ENCODE measurements at places on chromosomes 1 and 21.

GRCh38 chr21:31479714-31480113, 135.7 kb upstream of the TIAM1 start:
- no peak for DNase-seq

DNA sequence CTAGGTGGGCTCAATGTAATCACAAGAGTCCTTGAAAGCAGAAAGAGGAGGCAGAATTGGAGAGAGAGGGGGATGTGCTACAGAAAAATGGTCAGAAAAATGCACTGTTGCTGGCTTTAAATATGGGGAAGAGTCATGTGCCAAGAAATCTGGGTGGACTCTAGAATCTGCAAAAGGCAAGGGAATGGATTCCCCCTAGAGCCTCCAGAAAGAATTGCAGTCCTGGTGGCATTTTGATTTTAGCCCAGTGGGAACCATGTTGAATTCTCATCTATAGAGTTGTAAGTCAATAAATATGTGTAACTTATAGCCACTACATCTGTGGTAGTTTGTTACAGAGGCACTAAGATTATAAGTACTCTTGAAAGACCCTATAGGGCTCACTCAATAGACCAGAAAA, 210.3 kb downstream of the ASTN1 start:
- no peak for DNase-seq

DNA sequence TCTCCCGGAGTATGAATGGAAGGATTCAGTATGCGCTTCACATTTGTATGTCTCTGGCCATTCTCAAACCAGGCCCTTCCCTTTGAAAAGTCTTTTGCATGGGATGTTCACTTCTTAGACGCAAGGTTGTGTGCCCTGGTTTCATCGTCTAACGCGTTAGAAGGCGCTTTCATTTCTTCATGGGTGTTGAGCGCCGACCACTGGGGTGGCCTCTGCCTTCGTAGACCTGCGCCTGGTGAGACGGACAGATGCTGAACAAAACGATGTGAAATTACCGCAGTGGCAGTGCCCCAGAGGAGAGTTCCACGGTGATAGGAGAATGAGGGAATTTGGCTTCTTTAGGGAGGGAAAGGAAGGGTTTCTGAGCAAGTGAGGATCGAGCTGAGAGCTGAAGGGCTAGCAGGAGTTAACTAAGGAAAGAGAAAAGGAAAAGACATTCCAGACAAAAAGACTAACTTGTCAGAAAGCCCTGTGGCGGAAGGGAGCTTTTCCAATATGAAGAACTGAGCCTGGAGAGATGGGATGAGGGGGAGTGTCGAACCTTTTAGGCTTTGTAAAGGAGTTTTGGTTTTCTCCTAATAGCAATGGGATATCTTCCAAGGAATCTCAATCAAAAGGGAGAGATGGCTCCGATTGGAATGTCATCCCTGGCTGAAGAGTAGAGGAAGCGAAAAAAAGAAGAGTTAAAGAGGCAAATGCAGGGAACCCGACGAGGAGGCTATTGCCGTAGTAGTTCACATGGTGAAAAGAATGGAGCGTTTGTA, 951 bp downstream of the GGPS1 start:
- DNase-seq = no peak

GRCh38 chr21:44331650-44332307, 7.4 kb downstream of the CFAP410 start:
- DNase-seq = no peak

DNA sequence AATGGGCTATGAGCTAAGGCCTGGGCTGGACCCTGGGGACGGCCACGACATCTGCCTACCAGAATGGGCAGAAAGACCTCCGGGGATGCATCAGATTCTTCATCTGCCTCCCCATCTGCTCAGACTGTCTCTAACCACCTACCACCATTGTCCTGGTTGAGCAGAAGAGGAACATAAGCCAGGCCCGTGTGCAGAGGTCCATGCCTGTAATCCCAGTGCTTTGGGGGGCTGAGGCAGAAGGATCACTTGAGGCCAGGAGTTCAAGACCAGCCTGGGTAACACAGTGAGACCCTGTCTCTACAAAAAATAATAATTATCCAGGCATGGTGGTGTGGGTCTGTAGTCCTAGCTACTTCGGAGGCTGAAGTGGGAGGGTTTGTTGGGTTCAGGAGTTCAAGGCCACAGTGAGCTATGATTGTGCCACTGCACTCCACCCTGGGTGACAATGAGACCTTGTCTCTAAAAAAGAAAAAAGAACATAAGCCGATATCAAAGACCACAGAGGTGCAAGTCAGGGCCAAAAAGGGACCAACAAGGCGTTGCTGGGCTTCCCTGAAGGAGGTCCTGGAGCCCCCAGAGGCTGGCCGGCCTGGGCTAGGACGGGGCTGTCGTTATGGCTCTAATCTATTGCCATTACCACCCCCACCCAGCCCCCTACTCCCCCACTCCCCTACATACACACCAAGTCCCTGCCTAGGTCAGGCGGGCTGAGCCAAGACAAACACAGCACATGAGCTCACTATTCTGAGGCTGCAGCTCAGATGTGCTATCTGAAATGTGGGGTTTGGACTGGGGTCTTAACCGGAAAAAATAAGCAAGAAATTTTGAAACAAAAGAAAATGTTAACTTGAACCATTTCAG, 239.2 kb upstream of the RAB4A start:
- no peak for DNase-seq

GRCh38 chr1:26395754-26396153, 14.9 kb upstream of the LIN28A start:
- DNase-seq = no peak

- no peak for DNase-seq
These were observed 138.0 kb downstream of the RABGAP1L start for GRCh38 chr1:174297351-174297750.

GRCh38 chr21:36487641-36488307, 7.9 kb upstream of the CLDN14 start:
- DNase-seq = no peak

- DNase-seq = no peak
These were observed 45.6 kb downstream of the ZNF281 start for GRCh38 chr1:200364091-200364759.

DNA sequence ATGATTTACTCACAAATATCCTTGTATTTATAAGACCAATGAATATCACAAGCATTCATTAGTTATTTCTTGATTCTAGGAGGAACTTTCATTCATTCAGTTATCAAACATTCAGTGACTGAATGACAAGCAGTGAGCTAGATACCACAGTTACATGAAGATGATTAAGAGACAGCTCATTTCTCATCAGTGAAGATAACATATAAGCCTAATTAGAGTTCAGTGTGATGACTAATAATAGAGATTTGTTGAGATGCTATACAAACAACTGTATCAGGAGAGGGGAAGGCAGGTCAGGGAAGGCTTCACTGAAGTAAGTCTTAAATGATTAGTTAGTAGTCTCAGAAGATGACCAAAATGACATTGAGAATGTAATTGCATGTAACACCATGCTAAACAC, 14.6 kb upstream of the C1orf105 start:
- DNase-seq = no peak

GRCh38 chr1:110210604-110211495, 736 bp downstream of the KCNC4 start:
- DNase-seq = no peak

DNA sequence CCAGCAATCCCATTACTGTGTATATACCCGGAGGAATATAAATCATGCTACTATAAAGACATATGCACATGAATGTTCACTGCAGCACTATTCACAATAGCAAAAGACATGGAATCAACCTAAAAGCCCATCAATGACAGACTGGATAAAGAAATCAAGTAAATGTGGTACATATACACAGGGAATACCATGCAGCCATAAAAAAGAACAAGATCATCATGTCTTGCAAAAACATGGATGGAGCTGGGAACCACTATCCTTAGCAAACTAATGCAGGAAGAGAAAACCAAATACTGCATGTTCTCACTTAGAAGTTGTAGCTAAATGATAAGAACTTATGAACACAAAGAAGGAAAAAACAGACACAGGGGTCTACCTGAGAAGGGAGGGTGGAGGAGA, 6.4 kb upstream of the ANGPTL3 start:
- no peak for DNase-seq

GRCh38 chr1:20449735-20450311, 36.2 kb downstream of the CAMK2N1 start:
- DNase-seq = no peak

All from kidney glomerular epithelial cell (primary cell).